HFFc6 (cell line): ENCODE measurements at places on chromosomes 16 and 17. TPM values are rescaled to one million over a fixed set of nuclear protein-coding genes. Genes with fewer than 3 reads are reported as not detected.

- DNase-seq: no peak
These were observed 10.9 kb downstream of the OGFOD1 start for GRCh38 chr16:56462064-56462796.

Gene C16orf54
- not detected in 2 replicates for total RNA-seq

Gene HOXB3
- not detected in 3 replicates for total RNA-seq

GRCh38 chr17:48745381-48746275 lies 17.1 kb upstream of the HOXB13 start:
- DNase-seq: no peak

Gene IRX3
- total RNA-seq: 5.3 to 19.3 TPM (median 6.4 TPM) in 3 replicates

Gene CETP
- not detected in 2 replicates for total RNA-seq

DNA sequence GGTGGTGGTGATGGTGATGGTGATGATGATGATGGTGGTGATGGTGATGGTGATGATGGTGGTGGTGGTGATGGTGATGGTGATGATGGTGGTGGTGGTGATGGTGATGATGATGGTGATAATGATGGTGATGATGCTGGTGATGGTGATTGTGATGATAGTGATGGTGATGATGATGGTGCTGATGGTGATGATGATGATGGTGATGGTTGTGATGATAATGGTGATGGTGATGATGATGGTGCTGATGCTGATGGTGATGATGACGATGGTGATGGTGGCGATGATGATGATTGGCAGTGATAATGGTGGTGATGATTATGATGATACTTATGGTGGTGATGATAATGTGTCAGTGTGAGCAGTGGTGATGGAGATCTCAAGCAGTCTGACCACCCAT lies 90.8 kb upstream of the FOXF1 start:
- no peak for DNase-seq

- no peak for DNase-seq
These were observed 27.1 kb downstream of the TIMM22 start for GRCh38 chr17:1024076-1024475.

GRCh38 chr16:89064606-89065457 lies 28.8 kb upstream of the ACSF3 start:
- DNase-seq: no peak

Gene TEDC2
- 4.2 to 8.8 TPM (median 8.3 TPM) in 3 replicates for total RNA-seq

Gene OR4D1
- total RNA-seq: not detected in 3 replicates

Gene HYDIN
- not detected in 3 replicates for total RNA-seq

GRCh38 chr17:16941072-16942036 lies 30.6 kb downstream of the TNFRSF13B start:
- no peak for DNase-seq

Gene CYB561
- total RNA-seq: 6.8 to 15.5 TPM (median 7.0 TPM) in 3 replicates

GRCh38 chr16:46903255-46903905 lies 19.2 kb downstream of the GPT2 start:
- no peak for DNase-seq

DNA sequence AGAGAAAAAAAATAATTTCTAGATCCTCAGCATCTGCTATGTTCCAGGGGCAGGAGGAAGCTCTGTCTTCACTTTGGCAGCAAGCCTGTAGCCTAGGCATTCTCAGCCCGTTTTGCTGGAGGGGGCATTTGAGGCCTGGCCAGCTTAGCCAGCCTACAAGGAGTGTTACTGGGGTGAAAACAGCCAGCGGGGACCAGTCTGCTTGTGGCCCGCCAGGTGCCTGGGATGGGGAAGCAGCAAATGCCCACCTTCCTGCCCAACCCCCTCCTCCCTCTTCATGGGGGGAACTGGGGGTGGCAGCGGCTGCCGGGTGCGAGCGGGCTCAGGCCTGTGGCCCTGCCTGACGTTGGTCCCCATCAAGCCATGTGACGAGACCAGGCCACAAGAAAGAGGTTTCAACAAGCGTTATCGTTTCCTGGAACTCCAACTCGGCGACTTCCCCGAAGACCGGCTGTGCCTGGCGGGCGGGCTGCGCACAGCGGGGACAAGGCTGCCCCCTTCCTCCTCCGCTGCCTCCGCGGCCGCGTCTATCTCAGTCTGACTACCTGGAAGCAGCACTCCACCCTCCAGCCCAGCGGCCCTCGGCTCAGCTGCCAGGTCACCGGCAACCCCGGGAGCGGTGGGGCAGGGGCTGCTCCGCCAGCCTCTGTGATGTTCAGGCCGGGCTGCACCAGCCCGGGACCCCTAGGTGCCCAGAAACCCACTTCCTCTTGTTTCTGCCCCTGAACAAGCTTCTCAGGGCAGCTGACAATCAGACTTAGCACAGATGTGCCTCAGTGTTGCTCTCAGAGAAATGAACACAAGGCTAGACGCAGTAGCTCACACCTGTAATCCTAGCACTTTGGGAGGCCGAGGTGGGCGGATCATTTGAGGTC lies 22.9 kb downstream of the SOCS1 start:
- no peak for DNase-seq

DNA sequence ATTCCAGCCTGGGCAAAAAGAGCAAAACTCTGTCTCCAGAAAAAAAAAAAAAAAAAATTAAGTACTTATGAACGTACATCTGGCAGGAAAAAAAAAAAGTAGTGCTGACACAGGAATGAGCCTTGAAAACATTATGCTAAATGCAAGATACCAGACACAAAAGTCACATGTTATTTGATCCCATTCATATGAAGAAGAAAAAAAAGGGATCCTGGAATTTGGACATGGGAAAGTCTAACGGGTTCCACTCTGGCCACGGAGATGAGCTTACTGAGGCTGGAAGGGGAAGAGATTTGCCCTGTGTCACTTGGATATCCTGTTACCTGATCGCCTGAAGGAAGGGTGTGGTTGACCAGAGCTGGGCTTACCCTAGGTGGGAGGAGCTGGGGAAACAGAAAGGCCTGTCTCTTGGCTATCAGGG lies 251.9 kb downstream of the PARN start:
- DNase-seq: peak; percentile 79

GRCh38 chr17:48030531-48030930 lies 7.1 kb downstream of the COPZ2 start:
- DNase-seq: no peak

DNA sequence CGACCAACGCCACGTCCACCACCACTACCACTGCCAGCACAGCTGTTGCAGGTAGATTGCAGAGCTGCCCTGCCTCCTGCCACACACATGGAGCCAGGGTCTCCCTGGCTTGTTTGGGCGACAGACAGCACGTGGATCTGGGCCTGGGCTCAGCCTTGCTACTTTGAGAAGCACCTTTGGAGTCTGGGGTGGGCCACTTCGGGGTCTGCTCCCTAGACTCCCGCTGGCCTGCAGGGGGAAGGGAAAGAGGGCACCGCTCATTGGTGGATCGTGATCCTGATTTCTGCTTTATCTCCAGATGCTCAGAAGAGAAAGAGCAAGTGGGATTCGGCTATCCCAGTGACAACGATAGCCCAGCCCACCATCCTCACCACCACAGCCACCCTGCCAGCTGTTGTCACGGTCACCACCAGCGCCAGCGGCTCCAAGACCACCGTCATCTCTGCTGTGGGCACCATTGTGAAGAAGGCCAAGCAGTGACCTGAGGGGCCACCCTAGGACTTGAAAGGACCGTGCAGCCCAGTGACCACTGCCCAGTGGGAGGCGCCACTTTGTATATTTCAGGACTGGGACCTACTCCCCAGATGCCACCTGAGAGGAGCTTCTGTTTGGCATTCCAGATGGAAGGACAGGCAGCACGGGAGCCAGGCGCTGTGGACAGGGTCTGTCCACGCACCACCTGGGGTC lies 15.1 kb upstream of the ITGB4 start:
- DNase-seq: no peak

DNA sequence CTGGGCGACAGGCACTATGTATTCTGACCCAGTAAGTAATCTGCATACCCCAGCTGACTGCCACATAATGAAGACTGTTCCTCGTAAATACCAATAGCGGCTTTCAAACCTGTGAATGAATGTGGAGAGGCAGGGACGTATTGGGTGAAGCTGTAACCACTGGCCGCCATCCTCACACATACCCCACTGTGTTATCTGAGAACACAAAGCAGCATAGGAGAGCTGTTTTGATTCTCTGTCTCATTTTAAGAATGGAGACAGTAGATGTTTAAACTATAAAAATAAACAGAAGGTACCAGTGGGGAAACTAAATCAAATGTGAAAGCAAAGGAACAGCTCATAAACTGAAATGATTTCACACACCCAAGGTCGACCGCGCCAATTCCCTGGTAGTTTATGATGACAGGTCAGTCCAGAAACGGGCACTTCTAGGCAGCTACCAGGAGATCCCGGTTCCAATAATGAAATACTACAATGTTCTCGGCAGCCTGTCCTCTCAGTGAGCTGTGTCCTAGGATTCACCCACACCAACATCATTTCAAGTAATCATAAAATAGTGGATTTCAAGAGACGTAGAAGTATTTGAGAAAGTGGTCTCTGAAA lies 109.7 kb downstream of the ADCY9 start:
- no peak for DNase-seq

DNA sequence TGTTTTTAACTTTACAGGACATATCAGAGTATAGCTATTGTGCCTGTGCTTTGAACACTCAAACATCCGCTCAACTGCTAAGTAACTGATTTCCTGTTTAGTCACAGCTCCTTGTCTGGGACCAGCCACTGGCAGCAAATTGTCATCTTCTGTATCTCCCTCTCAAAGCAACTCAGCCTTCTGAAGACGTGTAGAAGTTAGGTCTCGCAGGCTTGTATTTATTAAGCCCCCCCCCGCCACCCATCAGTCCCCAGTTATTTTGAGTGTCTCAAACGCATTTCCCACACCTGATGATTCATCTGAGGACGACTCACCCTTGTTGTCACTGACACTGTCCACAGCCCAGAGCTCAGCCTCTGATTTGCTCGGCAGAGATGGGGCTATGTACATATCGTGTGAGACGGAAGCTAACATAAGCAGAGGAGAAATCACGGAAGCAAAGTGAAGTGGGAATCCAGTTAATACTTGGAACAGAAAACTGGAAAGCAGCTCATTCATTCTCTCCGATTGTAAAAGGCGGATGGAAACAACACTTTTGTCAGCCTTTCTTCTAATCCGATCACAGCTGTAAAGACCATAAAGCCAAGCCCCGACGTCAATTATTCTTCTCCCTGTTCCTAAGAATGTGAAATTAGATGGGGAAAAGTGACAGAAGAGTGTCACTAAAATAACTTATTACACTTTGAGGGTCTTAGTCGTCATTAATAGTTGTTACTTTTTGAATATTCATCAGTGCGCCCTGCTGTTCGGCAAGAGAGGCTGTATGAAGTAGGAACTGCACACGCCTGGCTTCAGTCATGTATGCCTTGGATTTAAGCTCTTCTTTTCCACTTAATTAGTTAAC lies 64.2 kb downstream of the PITPNC1 start:
- DNase-seq: peak; percentile 88

DNA sequence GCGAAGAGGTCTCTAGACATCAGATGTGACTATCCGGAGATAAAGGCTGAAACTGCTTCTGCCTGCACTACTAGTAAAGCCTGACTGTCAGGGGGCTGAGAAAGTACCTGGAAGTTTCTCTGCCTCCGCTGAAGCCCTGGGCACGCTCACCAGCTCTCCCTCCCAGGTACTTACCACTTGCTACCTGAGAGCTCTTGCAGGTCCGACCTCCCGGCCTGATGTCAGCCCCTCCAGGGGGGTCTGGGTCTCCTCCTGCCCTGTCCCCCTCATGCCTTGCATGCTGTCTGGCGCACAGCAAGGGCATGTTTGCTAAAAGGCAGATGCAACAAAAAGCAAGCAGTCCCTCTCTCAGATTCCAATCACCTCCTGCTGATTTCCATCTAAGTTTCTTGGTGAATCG lies 17.4 kb downstream of the ZDHHC7 start:
- DNase-seq: no peak

DNA sequence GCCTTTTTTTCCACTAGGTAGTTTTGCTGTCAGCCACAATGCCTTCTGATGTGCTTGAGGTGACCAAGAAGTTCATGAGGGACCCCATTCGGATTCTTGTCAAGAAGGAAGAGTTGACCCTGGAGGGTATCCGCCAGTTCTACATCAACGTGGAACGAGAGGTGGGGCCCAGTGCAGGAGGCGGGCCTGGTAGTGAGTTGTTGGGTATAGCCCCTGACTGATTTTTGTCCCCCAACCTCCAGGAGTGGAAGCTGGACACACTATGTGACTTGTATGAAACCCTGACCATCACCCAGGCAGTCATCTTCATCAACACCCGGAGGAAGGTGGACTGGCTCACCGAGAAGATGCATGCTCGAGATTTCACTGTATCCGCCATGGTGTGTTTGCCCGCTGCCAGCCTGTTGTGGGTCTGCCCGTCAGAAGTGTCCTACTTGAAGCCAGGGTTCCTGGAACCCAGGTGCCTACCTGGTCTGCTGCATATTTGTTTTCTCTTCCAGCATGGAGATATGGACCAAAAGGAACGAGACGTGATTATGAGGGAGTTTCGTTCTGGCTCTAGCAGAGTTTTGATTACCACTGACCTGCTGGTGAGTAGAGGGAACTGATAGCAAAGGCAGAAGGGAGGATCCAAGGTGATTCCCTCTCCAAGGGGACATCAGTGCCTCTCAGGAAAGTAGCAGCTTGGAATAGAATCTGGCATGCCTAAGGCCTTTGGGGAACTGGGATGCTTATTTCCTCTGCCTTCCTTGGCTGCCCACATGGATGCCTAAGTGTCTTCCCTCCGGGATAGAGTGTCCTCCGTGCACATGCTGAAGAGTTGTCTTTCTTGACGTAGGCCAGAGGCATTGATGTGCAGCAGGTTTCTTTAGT lies 1.9 kb upstream of the CD68 start:
- no peak for DNase-seq

Gene TMEM235
- not detected in 3 replicates for total RNA-seq

GRCh38 chr17:44777394-44778348 lies 18.9 kb downstream of the ADAM11 start:
- DNase-seq: no peak

Gene KRT39
- total RNA-seq: not detected in 3 replicates

Gene KRTAP9-6
- total RNA-seq: not detected in 3 replicates

GRCh38 chr17:60704170-60704569 lies 26.5 kb downstream of the BCAS3 start:
- no peak for DNase-seq

Gene CHD9NB
- 2.8 to 3.7 TPM (median 3.4 TPM) in 3 replicates for total RNA-seq

DNA sequence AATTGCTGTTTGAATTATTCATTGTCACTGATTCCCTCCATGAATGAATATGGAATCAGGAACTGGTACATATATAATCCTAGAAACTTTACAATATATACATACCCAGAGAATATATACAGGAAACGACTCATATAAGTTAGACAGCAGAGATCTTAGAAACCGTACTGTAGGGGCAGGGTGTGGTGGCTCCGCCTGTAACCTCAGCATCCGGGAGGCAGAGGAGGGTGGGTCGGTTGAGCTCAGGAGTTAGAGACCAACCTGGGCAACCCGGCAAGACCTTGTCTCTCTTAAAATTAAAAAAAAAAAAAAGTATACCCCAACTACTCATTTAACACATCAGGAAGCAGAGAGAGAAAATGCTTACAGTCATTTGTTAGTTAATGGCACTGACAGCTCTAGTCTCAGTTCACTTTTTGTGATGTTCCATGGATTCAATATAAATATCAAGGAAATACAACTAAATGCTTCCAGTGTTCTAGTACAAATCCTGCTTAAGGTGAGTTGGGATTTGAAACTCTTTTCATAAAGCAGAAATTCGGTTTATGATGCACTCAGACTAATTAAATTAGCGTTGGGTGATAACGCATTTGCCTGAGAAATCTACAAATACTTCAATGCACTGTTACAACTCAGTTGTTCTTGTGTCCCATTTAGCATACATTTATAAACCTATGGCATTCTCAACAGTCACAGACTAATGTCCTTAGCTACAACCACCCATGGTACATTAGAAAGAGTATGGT lies 5.6 kb downstream of the GLG1 start:
- DNase-seq: no peak

GRCh38 chr16:68379472-68380347 lies 68.6 kb downstream of the SMPD3 start:
- DNase-seq: no peak
